Activated CD4-positive, alpha-beta T cell treated with anti-CD3 and anti-CD28 coated beads for 24 hours (primary cell): ENCODE measurements at places on chromosomes 3 and 15.

GRCh38 chr3:16897254-16897926 is 12.6 kb downstream of the PLCL2 start:
- no peak for DNase-seq

DNA sequence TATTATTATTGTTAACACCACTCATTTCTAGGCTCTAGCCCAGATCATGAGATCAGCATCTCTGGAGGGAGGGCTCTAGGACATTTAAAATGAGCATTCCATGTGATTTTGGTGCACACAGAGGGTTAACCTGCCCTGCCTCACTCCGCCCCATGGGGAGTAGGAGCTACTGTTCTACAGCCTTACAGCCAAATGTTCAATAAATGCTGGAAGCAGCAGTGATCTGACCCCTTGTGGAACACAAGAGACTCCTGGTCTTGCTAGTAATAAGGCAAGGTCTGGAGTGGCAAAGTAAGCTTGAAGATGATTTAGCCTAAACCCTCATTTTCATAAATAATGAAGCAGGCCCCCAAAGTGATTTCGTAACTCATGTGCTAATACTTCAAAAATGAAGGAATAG is 166.4 kb upstream of the EOMES start:
- no peak for DNase-seq

DNA sequence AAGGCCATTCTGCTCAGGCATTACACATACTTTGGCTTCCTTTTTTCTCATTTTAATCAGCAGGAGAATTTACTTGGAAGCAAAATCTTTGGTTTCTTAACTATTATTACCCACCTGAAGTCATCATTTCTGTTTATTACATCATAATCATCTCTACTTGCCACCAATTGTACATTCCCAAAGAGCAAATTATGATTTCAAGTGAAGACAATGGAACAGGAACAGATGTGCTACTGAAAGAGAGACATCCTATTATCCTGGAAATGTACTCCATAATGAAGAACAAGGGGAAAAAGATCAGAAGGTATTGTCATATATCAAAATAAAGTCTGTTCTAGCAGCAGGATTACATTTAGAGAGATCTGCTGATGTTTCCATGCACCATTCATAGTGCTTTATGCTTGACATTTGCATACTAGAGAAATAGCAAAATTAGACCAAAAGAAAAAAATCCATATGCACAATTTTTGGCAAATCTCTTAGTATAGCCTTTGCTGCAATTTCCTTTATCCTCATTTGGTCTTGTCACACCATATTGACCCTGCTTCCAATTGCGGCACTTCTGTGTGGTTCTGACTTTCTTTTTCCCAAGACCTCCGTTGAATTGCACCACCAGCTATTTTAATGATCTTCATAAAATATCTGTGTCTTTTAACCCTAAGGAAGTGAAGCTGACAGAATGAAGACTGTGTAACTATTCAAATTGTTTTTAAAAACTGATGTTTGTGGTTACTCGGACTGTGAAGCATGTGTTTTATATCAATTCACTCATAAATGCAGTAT is 683.8 kb downstream of the ZNF385D start:
- no peak for DNase-seq

DNA sequence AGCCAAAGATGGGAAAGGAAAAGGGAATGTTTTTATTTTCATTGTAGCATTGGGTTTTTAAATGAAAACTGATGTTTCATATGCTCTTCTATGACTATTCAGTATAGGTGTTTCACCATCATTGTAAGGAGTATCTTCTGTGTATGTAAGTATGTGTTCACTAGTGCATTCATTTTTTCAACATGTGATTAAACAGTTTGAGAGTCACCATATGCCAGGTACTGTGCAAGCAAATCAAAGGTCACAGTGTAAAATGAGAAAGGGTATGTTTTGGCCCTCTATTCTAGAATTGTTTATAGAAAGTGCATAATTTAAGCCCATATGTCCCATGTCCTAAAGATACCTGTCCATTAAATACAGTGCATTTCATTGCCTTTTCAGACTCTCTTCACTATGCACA is 207.2 kb downstream of the ZBTB20 start:
- DNase-seq, result no peak

DNA sequence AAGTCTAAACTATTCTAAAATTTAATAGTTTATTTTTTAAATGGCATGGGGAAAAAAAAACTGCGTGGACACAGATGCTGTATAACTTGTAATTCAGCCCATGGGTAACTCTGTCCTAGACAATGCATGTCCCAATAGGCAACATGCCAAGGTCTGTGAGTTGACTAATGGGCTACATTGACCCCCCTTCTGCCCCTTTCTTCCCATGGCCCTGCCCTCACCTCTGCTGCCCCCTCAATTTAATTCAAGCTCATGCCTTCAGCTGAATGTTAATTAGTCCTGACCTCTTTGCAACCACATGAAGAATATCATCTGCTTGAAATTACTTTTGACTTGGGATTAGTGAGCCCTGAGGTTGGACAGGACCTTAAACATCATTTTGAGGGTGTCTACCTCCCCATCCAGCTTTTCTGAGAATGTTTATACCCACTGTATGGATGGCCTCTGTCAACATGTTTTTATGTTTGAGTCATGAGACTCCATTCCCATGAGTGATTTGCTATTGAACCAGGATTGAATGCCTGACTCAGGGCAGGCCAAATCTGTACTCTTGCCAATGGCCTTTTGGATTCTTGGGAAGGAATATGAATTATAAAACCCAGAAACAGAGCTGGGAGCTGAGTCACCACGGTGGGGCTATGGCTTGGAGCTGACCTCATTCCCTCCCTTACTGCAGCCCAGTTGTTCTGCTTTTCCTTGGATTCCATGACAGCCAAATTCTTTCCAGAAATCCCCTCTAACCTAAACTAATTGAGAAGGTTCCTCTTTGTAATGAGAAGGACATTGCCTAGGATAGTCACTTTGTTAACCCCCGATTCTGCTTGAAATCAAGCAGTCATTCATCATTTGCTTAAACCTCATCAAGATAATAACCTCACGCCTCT is 33.5 kb upstream of the PDE8A start:
- no peak for DNase-seq

DNA sequence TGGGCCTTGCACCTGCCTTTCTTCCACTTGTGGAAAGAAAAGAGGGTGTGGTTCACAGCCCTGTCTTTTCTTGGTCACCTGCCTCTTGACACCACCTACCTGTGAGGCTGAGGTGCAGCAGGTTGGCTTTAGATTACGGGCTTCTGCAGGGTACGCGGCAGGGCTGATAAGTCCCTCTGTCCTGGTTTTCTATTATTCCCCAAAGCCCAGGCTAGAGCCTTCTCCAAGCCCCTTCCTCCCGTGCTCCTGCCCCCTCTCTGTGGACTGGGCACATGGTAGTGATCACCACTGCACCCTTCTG is 44.8 kb upstream of the HACD2 start:
- no peak for DNase-seq
